Spinal cord (tissue), 10 donors: ENCODE measurements at places on chromosomes 6 and 20.

- no peak for DNase-seq
These were observed 67.3 kb downstream of the ADTRP start for GRCh38 chr6:11711003-11711983.

DNA sequence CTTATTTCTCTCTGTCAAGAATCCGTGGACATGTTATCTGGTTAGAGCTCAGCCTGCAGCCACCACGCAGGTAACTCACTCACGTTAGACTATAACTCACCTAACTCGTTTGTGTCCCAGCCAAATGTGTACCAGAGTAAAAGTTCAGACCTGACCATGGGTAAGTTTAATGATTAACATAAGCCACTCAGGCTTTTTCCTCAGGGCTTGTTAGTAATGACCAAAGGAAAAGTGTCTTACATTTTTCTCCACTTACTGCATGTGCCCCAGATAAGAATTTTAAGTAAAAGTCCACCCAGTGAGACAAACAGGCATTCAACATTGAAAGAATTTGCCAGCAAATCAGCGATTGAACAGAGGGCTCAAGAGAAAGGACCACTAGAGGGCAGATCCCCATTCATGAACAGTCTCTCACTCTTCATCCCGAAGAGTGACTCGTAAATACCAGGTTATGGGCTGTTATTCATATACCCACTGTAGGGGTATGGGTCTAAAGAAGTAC lies at the start of gene PKHD1:
TSS of gene PKHD1 (minus strand) at position 116 of the 502 bp plus-strand sequence. CDS start 2,680 bp downstream, outside the sequence.
- DNase-seq = no peak

- DNase-seq = peak; percentile 79
These were observed 99.3 kb downstream of the LRRC1 start for GRCh38 chr6:53894091-53894490.

GRCh38 chr20:20926222-20926905 lies 179.8 kb downstream of the LINC00237 start:
- no peak for DNase-seq

DNA sequence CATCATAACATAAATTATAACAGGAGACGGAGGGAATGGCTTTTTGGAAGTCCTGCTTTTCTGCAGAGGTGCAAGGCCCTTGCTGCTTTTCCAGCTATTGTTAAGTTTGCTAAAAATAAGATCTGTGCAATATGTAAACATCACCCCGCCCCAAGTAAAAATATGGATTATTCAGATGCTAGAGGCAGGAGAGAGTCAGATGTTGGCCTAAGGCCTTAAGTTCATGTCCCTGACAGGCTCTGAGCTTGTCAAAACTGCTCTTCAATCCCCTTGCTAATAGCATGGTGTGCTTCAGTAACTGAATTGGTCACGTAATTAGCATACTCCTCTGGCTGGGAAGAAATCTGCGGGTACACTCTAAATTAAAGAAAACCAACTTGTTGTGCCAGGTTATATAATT lies 147.5 kb downstream of the BMP2 start:
- DNase-seq = no peak

DNA sequence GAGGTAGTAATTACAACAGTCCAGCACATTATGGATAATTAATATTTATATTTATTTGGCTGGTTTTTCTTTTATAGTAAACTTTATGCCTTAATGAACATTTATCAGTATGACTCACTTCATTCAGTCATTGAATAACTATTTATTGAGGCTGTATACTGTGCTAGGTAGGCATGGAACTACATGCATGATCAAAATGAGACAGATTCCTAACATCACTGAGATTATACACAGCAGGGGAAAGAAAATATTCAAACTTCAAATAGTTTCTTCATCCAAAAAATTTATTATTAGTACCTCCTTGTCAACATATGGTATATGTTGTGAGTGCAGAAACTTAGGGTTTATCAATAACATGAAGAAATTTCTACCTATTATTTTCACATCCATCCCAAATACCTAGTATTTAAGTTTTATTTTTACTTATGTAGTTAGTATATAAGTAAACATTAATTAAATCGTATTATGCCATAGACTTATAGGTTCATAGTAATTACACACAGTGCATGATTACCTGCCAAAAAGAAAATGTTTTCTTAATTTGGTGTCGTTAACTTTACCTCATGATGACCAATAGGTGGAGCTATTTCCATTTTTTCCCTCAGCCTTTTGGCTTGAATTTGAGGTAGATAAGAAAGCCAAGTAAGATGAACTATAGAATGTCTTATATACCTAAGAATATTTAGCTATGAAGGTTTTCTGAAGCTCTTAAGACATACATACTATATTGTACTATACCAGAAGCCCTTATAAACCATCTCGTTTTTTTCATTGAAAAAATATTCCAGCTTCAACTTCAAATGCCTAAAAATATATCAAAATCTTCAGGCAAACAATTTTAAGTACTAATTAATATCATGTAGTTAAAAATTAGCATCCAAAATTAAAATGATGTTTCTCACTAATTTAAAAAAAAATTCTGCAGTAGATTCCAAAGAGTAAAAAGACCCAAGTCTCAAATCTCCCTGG lies 12.5 kb upstream of the TMEM30A start:
- peak; percentile 54 for DNase-seq

GRCh38 chr6:73523434-73524123 lies 2.7 kb upstream of the EEF1A1 start:
- DNase-seq = peak; percentile 40

DNA sequence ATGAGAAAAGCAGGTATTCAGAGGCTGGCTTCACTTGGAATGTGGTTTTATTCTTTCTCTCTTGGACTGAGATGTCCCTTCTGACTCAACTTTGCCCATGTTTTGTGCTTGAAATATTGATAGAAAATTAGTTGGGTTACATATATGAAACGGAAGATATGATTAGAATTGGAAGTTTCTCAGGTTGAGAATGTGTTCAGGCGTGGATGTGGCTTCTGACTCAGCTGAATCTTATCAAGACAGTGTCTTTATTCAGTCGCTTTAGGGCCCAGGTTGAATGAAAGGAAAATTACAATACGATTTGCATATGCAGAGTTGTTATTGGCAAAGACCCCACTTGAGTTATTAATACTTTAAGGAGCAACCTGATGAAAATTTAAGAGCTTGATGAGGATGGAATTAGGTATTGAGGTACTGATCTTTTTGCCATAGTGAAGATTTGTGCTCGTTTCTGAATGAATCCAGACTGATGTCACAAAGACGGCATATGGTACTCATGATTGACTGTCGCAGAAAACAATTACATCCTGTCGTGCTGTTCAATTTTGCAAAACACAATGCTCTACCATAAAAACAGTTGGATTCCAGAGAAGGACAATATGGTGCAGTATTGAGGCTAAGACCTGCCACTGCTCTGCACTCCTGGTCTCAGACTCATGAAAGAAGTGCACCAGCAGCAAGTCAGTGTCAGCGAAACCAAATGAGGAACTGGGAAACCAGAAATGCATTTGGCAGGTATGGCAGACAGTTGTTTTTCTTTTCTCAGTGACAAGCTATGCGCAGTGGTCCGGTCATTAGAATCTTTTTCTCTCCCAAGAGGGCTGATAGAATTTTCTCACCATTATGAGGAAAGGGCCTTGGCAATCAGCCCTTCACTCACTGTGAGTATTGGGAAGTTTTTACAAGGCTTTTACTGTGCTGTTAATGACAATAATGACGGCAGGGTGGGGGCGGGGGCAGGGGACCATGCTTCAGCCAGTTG lies 158.3 kb downstream of the DOK5 start:
- DNase-seq = peak; percentile 78

- no peak for DNase-seq
These were observed 32.4 kb upstream of the TGM6 start for GRCh38 chr20:2348336-2348735.

GRCh38 chr20:11502061-11502460 lies 415.6 kb upstream of the BTBD3 start:
- DNase-seq = no peak

GRCh38 chr20:6094063-6094462 lies 28.8 kb downstream of the FERMT1 start:
- no peak for DNase-seq

DNA sequence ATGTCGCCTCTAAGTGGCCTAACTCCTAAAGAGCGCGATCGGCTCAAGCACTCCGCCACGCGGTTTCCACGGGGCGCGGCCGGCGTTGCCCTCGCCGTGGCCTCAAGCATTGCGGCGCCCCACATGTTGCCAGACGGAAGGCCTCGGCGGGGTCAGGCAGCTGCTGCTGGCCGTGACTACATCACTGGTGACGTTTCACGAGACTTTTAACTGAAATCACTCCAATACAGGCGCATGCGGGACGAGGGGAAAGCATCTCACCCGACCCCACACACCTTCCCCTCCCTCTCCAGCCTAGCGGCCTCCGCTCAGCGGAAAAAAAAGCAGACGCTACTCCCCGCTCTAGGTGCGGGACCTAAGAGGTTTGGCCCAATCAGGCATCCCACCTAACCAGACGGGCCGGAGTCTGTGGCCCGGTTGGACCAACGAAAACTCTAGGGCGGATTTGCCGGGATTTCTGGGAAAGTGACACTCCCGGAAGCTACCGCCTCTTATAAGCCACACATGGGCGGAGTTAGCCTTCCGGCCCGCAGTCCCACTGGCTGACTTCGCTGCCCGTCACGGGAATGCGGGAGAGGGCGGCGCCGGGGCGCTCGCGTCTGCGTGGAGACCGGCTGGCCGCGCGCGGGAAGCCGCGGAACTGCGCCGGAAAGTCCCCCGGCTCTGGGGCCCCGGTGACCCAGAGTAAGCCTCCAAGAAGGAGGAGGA lies at the start of gene NXT1:
TSS of gene NXT1 (plus strand) at position 596 of the 708 bp plus-strand sequence. CDS start 3,251 bp downstream, outside the sequence.
- DNase-seq = peak; percentile 96

- no peak for DNase-seq
These were observed 588.9 kb downstream of the RNF144B start for GRCh38 chr6:18976091-18976490.

GRCh38 chr20:62156592-62157386 lies 13.2 kb downstream of the SS18L1 start:
- no peak for DNase-seq

DNA sequence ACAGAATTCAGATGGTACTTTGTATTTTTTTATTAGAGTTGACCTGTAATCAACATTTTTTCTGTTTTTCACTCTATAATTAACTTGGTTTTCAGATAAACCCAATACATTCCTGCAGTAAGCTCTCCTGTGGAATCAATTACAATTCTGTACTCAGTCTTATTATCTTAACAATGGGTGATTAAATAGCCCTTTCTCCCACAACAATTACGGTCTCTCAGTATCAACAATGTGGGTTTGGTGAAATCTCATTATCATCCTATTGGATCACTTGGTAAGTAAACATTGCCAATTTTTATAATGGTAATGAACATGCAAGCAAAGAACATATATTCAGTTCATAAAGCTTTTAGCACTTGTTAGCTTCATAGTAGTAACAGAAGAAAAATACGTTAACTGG lies 438.9 kb upstream of the EPHA7 start:
- no peak for DNase-seq

GRCh38 chr20:9507544-9508239 lies 6.7 kb upstream of the LAMP5 start:
- no peak for DNase-seq

GRCh38 chr6:108648191-108648590 lies 87.5 kb downstream of the FOXO3 start:
- no peak for DNase-seq

DNA sequence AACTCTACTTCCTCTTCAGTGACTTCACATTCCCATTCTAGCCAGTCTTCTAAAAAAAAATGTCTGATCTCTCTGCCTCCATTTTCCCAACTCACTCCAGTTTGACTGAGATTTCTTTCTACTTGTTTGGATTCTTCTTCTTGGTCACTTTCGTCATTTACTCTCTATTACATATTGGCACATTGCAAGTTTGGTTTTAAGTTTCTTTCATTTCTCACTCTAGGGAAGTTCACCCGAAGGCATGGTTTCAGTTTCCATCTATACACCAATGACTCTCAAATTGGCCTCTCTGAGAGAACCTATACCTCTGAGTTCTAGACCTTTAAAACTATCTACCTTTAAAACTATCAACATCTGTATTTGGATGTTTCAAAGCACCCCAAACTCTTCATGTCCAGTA lies 51.3 kb downstream of the CD109 start:
- DNase-seq = no peak

DNA sequence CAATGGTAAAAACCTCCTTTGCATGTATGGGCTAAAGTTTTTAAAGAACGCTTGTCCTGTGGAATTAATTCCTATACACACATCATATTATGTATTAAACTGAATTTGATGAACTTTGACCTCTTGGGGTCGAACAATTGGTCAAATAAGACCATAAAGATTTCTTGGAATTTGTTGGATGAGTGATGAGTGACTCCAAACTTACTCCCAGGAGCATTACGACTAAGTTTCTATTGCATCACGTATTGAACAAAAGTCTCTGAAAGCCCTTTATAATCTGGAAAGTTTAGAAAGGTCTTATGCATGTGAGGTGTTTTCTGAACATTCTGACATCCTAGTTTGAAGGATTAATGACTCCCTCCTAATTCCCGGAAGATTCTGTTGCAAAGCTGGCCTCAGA lies 126.9 kb upstream of the BMP5 start:
- no peak for DNase-seq

DNA sequence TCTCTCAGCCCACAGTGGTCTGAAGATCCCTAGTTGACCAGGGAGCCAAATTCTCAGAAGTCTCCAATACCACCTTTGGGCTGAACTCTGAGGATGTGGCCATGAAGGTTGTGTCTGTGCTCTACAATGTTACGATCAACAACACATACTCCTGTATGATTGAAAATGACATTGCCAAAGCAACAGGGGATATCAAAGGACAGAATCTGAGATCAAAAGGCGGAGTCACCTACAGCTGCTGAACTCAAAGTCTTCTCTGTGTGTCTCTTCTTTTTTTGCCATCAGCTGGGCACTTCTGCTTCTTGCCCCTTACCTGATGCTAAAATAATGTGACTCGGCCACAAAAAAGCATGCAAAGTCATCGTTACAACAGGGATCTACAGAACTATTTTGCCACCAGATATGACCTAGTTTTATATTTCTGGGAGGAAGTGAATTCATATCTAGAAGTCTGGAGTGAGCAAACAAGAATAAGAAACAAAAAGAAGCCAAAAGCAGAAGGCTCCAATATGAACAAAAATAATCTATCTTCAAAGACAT lies 17.7 kb upstream of the VSX1 start:
- DNase-seq = no peak

GRCh38 chr6:90285042-90285481 lies 11.6 kb downstream of the BACH2 start:
- no peak for DNase-seq

GRCh38 chr6:3281631-3282475 lies 23.1 kb downstream of the PSMG4 start:
- DNase-seq = no peak
